ENCODE measurements at places on chromosomes 4 and X. TPM values are rescaled to one million over a fixed set of nuclear protein-coding genes. Genes with fewer than 3 reads are reported as not detected.

- DNase-seq, result no peak
Observed at GRCh38 chr4:48410812-48411211, 69.5 kb downstream of the SLAIN2 start.

WWC2 gene
- 38.3 TPM for total RNA-seq

RHOXF1 gene
- not detected for total RNA-seq

RBM47 gene
- 3.3 TPM for total RNA-seq

- DNase-seq, result peak; percentile 4
Observed at GRCh38 chrX:39421006-39421405, 619.7 kb downstream of the MID1IP1 start.

- DNase-seq, result no peak
Observed at GRCh38 chrX:106903856-106904528, 851 bp upstream of the RIPPLY1 start.

DNA sequence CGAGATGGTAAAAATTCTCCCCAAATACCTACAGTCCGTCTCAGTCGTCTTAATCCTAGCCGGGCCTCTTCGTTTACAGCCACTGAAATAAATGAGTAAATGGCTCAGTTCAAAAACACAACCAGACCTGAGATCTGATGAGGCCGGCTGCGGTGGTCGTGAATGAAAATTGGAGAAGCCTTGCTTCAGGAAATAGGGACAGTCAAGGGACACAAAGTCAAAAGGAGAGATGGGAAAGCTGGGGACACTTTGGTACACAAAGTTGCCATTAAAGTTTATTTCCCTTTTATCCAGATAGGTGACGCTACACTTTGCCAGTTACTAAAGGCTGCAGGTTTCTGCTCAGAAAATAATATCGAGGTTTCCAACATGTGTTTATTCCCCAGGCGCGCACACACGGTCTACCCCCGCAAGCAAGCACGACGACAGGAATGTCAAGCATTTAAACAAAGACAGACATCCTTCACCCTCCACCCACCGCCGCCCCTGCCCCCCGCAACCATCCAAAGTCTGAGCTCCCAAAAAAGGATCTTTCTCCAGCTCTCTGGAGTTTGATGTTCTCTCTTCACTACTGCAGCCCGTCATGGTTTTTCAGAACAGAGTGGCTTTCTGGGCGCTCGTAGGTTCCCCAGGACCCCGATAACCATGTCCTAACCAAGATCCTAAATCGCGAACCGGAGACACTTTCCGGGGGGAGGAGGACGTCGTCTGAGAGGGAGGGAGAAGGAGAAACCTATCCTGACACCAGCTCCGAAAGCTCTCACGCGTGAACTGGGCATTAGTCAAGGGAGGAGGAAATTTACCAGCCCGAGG, 1.3 kb upstream of the PCDH7 start:
- DNase-seq, result no peak

DNA sequence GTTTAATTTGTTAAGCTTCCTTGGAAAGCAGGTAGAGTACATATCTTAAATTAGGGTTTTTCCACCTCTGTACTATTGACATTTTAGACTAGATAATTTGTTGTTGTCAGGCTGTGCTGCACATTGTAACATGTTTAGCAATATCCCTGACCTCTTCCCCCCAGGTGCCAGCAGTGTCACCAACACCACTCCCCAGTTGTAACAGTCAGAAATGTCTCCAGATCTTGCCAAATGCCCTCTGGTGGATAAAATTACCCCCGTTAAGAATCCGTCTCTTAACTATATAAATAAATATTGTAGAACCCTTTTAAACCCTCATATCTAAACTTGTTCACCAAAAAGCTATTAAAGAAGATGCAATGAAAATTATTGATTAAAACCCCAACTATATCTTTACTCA, 161.5 kb downstream of the ARHGAP6 start:
- DNase-seq, result no peak

- DNase-seq, result no peak
Observed at GRCh38 chr4:83785891-83786290, 250.0 kb downstream of the GPAT3 start.
